Fibroblast of mammary gland (primary cell): ENCODE measurements at places on chromosomes 3 and 15.

DNA sequence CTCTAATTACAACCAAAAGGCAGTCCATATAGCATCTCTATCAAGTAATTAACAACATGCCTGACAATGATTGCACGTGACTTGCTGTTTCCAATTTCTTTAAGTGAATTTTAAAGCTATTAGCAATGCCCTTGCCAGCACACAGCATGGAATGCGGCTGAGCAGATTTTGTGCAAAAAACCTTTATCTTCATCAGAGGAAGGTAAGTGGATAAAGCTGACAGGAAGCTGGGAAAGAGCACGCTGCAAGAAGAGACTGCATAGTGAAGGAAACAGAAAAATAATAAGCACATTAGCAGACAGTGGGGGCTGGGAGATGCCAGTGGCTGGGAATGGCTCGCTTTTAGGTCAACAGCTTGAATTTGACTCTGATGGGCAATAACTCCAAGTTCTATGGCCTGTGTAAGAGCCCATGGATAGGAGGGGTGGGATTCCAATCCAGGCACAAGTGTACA is 138.8 kb downstream of the PDZRN3 start:
- DNase-seq: no peak

DNA sequence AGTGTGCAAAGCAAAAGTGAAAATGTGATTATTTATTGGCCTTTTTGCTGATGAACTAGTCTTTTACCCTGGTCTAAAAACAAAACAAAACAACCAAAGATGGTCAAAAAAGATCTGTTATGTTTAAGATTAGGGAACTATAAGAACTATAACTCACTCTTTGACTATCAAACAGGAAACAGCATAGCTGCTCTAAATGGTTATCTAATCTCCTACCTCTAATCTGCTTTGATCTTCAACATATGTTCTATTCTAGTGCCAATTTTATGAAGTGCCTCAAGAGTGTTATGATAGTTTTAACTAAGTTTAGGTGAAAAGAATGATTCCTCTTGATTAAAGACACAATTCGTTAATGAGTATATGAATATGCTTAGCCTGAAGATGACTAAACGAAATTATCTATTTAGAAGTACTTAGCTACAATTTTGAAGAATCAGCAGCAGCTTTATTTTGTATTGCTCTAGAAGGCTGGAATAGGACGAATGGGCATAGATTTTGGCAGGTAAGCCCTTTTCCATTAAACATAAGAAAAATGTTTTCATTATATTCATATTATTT is 46.0 kb downstream of the SETD2 start:
- no peak for DNase-seq

GRCh38 chr3:108882762-108883161 is 60.2 kb downstream of the TRAT1 start:
- no peak for DNase-seq

GRCh38 chr3:56135941-56136340 is 332.3 kb downstream of the ERC2 start:
- peak; percentile 50 for DNase-seq

DNA sequence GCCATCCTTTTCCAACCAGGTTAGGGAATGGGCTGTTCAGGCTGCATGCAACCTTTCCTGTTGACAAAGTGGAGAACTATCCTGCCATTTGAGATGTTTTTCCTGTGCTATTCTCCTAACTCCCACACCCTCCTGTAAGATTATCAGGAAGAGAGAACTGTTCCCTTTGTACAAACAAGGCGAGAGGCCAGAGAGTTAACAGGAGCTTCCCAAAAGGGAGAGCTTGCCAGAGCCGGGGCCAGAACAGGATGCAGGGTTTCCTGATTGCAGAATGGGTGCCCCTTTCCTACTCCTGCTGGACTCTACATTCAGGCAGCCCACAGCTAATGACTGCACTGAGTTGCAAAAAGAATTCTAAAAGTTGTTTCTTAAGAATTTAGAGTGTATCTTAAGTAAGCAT is 17.1 kb downstream of the PML start:
- DNase-seq: peak; percentile 63

DNA sequence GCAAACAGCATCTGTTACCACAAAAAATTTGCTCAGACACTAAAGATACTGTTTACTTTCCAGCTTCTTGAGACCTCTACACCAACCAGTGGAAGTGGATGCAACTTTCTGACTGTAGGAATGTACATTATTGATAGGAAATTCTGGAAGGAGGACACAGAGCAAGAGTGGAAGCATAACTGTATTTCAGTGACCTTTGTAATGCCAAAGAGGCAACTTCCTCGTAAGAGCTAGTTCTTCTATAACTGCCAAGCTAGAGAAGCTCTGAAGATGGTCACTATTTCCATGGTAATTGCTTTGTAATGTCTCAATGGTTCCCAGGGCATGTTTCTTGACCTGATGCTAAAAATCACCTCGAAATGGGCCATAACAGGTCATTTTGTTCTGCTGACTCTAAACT is 96.3 kb upstream of the SLC2A2 start:
- no peak for DNase-seq

GRCh38 chr3:128971421-128972100 is 22.3 kb downstream of the CFAP92 start:
- DNase-seq: peak; percentile 50
